Head of caudate nucleus (tissue), 42 donors: ENCODE measurements at places on chromosomes 11 and 22.

DNA sequence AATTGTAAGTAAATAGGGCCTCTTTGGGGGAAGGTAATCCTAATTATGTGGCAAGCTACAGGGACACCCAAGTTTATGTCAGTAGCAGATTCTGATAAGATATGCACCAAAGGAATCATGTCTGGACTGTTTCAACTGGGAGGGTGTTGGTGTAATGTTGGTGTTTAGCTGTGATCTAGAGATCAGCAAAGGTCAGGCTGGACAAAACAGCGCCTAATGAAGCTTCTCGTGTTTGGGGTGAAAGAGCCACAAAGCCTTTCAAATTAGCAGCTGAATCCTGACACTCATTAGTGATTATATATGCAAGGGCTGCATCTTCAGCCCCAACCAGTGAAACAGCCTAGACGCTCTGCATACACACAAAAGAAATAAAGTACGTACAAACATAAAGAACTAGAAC lies 106.3 kb downstream of the MPPED2 start:
- DNase-seq: no peak

- no peak for DNase-seq
These were observed 41.6 kb downstream of the NAALAD2 start for GRCh38 chr11:90176069-90176468.

GRCh38 chr22:40533712-40534378 lies 102.7 kb downstream of the MRTFA start:
- DNase-seq: no peak

GRCh38 chr22:40829131-40829530 lies 10.0 kb upstream of the SLC25A17 start:
- DNase-seq: no peak

DNA sequence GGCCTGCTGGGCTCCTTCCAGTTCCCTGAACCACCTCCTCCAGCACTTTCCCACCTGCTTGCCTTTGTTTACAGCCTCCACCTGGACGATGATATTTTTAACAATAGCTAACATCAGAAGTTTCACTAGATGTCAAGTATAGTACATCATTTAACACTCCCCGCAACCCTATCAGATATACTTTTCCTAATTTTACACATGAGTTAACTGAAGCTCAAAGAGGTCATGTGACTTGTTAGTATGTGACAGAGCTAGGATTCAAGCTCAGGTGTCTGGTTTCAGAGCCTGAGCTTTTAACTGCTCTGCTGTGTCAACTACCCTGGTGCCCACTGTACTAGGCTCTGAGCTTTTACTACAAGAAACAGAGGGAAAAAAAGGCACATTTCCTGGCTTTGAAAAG lies 14.3 kb upstream of the HPX start:
- no peak for DNase-seq

- DNase-seq: no peak
These were observed 2.8 kb upstream of the HBE1 start for GRCh38 chr11:5272395-5273017.

DNA sequence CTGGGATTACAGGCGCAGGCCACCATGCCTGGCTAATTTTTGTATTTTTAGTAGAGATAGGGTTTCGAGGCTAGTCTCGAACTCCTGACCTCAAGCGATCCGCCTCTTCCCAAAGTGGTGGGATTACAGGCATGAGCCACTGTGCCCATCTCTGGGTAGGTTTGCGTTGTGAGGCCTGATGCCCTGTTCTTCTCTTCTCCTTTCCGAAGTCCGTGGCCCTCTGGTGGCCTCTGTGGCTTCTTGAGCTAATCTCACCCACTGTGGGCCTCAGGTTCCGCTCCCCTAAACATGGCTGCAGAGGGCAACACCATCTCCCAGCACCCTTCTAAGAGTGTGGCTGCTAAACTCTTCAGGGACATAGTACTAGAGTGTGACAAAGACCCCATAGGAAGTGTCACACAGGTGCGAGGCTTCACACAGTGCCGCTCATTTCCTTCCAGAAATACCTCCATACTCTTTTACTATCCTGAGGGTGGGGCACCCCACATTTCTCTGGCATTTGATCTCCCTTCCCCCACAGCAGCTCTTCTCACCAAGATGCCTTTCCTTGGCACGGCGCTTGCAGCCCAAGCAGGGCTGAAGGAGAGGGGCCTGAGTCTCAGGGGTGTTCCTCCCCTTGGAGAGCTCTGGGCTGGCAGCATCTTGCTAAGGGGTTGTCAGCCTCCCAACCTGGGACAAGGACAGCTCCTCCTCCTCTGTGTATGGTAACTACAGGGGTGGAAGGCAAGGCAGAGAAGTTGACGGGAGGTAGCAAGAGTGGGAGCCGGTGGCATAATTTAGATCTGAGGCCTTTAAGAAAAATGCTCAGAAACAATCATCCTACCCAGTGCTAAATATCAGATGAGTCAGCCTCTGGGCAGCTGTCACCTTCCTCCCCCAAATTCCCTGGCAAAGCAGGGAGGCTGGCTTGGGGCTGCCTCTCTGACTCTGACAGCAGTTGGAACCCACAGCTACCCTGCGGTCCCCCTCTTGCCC lies 6.1 kb downstream of the THY1 start:
- DNase-seq: peak; percentile 52

DNA sequence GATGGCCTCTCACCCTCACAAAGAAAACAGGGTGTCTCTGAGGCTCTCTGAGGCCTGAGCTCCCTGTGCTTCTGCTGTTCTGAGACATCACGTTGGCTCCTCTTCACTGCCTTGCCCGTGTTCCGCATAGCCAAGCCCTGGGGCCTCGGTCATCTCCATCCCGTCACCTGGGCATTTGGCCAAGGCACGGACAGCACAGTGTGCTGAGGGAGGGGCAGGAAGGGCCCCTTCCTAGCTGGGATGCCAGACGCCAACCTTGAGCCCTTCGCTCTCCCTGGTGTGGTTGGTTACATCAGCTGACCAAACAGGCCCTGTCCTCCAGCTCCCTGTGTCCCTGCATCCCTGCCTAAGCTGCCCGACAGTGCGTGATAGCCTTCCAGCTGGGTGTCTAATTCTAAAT lies 25.9 kb downstream of the MOV10L1 start:
- no peak for DNase-seq

DNA sequence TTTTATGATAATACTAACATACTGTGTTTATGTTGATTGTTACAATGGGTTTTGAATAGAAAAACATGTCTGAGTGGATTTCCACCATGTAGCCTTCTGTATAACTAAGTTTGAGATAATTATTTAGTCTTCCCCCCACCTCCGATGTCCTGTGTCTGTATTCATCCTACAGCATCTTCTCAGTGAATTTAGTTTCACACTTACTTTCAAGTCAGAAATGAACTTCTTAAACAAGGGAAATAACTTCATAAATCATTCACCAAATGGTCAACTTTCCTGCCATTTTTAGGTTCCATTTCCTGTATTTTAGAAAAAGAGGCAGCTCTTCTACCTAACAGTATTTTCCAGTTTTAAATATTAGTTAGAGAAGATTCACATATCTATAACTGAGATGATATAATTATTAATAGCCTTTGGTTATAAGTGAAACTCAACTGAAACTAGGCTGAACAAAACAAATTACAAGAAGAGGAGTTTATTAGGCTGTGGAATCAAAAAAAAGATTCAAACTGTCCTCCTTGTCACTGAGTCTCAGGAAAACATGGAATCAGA lies 3.5 kb downstream of the OR51B5 start:
- no peak for DNase-seq

- DNase-seq: no peak
These were observed 566.9 kb upstream of the ANO5 start for GRCh38 chr11:21625982-21626381.

GRCh38 chr11:81840380-81840779 lies 893.3 kb downstream of the FAM181B start:
- no peak for DNase-seq

DNA sequence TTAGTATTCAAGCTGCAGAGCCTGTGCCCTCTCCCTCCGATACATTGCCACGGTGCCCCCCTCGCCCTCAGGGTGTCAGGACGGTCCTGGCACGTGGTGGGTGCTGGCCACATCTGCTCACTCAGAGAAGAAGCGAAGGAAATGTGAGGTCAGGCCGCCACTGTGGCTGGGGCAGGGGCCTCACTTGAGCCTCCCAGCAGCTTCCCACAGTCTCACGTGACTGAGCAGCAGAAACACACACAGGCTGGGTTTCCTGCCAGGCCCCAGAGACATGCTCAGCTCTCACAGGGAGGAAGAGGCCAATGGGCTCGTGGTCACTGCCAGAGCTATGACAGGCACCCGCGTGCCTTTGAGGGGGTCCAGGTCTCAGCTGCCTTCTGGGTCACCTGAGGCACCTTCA lies 37.9 kb upstream of the PRR5 start:
- DNase-seq: peak; percentile 44

GRCh38 chr11:20592741-20593140 lies 6.7 kb upstream of the SLC6A5 start:
- no peak for DNase-seq

- no peak for DNase-seq
These were observed 252.6 kb downstream of the BRD1 start for GRCh38 chr22:49574881-49575702.
